Left colon (tissue), 2 donors: ENCODE measurements at places on chromosomes 5 and 9.

DNA sequence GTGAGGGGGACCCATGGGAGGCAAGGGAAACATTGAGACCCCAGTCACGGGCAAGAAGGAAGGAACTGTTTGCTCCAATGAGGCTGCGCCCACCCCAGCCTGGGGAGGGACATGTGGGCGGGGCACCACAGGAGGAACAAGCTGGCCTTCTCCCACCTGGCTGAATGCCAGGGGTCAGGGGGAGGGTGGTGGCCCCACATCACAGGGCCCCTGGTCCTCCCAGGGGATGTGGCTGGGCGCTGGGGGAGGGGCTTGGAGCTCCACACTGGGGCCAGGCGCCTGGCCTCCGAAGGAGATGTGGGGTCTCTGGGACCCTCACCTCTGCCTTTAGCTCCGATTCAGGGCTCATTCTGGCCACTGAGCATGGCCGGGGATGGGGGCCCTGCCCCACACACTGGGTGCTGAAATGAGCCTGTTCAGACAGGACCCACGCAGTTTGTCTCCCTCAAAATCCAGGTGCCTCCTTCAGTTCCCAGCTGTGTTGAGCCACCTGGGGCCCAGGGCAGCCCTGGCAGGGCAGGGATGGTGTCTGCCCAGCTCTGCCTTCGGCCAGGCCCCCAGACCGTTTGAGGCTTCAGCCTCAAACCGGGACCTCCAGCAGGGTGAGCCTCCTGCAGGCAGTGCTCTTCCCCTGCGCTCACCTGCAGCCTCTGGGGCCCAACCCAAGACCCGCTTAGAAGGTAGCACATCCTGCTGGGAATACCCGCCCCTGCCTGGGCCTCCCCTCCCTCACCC is 33.2 kb upstream of the NOTCH1 start:
- DNase-seq, result no peak

- DNase-seq, result no peak
These were observed 85.0 kb upstream of the HRH2 start for GRCh38 chr5:175572886-175573285.

DNA sequence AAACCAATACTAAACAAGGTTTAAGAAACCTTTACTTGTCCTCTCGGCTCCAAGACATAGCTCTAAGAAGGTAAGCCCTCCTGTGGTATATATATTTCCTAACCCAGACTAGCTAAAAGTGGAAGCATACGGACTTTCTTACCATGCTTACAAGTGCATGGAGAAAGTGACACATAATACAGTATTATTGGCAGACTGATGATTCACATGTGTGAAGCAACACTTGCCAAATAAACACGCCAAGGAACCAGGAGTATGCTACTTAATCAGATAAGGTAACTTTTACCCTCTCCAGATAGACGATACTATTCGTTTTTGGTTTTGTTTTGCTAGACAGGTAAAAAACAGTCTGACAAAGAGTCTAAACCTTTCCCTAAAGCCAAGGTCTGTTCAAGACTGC is 264.1 kb downstream of the MLLT3 start:
- DNase-seq, result no peak

GRCh38 chr5:98605426-98605825 is 168.0 kb upstream of the RGMB start:
- no peak for DNase-seq

GRCh38 chr9:111431684-111432083 is 52.5 kb downstream of the ECPAS start:
- DNase-seq, result no peak

DNA sequence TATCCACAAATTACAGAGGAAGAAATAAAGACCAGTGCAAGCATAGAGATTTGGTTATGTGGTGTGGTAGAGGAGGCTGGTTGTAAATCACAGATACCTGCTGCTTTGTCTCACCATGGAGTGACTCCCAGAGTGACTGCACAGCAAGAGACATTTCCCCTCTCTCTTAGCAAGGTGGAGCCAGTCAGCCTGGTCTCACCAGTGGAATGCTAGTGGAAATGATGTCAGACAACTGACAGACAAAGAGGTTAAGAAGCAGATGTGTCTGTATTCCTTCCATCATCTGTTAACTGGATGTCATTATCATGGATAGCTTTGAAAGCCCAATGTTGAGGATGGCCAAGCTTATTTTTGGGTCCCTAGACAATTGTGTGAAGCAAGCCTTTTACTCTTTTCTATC is 509.4 kb upstream of the SEMA6A start:
- no peak for DNase-seq

DNA sequence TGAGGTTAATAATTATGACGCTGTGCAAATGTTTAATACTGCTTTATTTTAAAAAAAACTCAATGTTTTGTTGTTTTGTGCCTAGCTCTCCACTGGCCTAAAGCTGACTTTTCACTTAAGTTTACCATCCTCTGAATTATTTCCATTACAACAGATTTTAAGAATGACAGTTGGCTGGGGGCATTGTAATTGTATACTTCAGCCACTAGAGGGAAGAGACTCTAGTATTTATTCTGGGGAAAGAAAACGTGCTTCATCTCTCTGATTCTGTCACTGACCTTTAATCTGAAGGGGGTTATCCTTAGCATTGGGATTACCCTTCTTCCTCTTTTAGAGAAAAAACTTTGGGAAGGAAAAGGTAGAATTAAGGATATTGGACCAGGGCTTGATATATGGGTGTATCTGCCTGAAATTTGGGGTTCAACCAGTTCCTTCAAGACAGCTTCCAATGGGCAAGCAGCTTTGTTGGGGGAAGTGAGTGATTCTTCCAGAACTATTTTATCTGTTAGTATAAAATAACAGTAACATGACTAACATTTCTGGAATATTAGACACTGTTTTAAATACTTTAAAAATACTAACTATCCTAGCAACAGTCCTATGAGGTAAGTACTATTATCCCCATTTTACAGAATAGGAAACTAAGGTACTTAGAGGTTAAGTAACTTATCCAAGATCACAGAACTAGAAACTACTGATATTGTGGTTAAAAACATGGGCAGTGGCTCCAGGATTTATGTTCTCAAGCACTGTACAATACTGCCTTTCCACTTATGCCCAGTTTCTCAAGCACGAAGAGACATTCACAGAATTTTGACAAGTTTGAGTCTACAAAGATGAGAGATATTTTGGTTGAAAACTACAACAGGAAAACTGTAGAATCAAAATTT is 208.4 kb downstream of the CD180 start:
- no peak for DNase-seq

- DNase-seq, result no peak
These were observed 1171.6 kb upstream of the CDH18 start for GRCh38 chr5:21159510-21160059.

DNA sequence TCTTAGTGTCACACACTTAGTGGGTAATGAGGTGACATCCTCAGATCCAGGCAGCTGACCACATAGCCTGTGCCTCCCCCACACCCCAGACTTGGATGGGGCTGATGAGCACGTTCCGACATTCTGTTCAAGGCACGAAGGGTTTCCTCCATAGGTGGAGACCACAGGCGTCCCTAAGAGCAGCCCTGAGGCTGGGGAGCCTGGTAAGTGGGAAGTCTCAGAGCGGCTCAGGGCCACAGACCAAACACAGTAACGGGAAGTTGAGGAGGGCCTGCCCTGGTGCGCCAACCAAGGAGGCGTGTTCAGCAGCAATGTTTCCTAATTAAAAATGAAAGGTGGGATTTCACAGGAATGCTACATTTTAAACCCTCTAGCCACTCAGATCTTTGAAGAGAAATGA is 102.3 kb upstream of the PHYKPL start:
- no peak for DNase-seq

- no peak for DNase-seq
These were observed 52.7 kb downstream of the NDUFAF2 start for GRCh38 chr5:60997721-60998120.

- no peak for DNase-seq
These were observed 599.3 kb upstream of the SGCD start for GRCh38 chr5:155727512-155728145.

DNA sequence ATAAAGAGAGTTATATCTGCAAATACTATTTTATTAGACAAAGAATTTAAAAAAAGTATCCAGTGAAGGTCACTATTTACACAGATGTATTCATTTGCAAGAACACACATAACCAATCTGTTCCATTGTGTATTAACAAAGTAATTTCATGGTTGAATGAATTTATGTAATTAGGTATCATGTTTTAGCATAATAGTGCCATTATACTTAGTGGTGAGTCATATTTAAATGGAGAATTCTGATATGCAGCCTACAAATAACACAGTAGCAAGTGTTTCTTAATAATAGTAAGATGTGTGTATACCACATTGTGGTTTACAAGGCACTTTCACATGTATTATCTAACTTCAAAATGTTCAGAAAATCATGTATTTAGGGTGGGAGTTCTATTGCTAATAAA is 1028.5 kb upstream of the ACO1 start:
- no peak for DNase-seq

DNA sequence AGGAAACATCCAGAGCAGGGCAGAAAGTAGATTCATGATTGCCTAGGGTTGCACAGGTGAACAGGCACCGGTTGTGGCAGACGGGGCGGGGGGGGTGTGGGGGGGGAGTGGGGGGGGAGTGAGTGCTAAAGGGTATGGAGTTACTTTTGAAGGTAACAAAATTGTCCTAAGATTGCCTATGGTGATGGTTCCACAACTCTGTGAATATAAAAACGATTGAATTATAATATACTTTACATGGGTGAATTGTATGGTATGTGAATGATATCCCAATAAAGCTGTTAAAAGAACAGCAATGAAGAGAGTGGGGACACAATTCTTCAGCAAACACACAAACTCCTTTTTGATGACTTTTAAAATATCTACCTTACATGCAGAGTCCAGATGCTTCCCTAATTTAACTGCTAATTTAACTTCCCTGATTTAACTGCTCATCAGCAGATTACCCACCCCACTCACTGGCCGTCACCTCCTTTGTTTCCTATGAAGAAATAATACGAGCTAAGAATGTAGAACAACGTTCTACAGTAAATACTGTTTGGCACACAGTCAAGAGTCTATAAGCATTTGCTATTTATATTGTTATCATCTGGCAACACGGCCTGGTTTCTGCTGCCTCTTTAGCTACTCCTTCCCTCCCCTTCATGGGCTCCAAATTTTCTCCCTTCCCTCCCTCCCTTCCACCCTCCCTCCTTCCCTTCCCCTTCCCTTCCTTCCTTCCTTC is 83.5 kb downstream of the PTCH1 start:
- no peak for DNase-seq

- peak; percentile 62 for DNase-seq
These were observed 6.3 kb downstream of the RAPGEF1 start for GRCh38 chr9:131733541-131734061.

DNA sequence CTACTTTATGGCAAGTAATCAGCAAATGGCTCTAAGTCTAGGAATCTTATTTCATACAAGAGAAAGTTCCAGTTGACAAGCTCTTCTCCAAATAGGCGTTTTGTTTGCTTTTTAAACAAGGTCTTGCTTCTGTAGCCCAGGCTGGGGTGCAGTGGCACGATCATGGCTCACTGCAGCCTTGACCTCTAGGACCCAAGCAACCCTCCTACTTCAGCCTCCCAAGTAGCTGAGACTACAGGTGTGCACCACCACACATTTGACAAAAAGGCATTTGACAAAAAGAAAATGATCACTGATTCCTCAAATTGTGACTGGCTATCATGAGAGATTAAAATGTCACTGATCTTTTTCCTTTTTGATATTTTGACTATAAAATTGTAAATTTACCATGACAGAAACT is 31.8 kb downstream of the NR6A1 start:
- DNase-seq, result no peak

DNA sequence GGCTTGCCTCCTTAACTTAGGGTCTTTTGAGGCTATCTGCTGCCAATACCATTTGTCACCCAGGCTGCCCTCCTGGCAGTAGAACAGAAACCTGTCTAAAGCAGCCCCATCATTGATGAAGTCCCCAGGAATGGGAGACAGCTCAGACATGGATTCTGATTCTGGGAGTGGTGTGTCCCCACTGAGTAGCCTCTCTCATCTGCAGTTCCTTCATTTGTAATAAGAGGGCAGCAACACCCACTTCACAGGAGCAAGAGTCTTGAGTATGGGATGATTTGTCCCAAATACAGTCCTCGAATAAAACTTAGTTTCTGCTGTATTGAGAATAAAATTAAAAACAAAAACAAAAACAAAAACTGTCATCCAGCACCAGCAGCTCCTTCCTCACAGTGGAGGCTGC is 167.6 kb downstream of the ASTN2 start:
- DNase-seq, result no peak

DNA sequence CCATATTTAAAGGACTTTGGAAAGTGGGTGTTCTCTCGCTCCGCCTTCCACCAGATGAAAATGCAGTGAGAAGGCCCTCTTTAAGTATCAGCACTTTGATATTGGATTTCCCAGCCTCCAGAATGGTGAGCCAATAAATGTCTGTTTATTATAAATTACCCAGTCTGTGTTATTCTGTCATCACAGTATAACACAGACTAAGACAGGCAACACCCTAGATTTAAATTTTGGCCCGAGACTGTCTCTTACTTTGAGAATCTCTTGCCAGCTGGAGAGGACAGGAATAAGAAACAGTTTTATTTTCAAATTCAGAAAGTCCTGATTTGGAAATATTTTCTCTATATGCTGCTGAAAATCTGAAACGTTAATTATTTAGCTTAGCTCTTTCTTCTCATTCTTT is 21.5 kb downstream of the FAM151B start:
- no peak for DNase-seq

- DNase-seq, result no peak
These were observed 82.7 kb upstream of the PANK3 start for GRCh38 chr5:168661593-168662485.

DNA sequence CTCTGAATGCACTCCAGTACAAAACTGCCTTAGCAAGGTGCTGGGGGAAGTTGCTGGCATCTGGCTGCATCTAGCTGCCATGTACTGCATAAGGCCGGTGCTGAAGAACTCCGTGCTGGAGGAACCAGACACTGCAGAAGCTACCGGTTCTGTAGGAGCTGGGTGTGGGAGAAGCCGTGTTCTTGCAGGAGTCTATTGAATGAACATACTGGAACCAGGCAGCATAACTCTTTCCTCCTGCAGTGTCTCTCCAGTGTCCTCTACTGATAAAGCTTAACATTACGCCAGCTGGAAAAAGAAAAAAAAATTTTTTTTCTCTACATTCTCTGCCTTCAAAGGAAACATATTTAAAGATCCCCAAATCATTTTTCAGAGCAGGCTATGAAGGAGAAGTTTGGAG is 38.5 kb downstream of the VPS13A start:
- no peak for DNase-seq

DNA sequence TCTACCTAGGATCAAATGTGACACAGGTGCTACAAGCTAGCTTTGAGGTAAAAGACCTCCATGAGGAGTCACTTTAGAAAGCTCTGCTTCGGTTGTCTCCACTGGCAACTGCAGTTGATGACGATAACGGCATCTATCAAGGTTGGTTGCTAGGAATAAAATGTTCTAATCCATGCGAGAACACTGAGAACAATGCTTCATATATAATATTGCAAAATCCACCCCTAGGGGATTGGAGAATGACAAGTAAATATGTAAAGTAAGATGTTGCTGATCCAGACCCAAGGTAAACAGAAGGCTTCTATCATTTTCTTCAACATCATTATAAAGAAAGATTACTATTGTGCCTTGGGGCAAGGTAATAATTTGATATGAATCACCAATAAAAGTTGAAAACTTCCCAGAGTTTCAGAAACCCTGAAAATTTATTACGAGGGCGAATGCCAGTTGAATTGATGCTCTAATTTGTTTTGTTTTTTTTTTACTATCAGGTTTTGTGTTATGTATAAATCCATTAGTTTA is 1003.4 kb downstream of the CDH18 start:
- DNase-seq, result no peak

GRCh38 chr9:137021979-137022661 is 5.9 kb downstream of the ABCA2 start:
- peak; percentile 98 for DNase-seq

- no peak for DNase-seq
These were observed 138.6 kb downstream of the SMARCA2 start for GRCh38 chr9:2153630-2154217.

- no peak for DNase-seq
These were observed 13.1 kb upstream of the DCAF12 start for GRCh38 chr9:34139477-34140146.
